ENCODE measurements at places on chromosomes 11 and 22.

- DNase-seq: no peak
These were observed 17.5 kb upstream of the TSPAN18 start for GRCh38 chr11:44709281-44709562.

- no peak for DNase-seq
These were observed 482.8 kb downstream of the TBC1D22A start for GRCh38 chr22:47245286-47245685.

DNA sequence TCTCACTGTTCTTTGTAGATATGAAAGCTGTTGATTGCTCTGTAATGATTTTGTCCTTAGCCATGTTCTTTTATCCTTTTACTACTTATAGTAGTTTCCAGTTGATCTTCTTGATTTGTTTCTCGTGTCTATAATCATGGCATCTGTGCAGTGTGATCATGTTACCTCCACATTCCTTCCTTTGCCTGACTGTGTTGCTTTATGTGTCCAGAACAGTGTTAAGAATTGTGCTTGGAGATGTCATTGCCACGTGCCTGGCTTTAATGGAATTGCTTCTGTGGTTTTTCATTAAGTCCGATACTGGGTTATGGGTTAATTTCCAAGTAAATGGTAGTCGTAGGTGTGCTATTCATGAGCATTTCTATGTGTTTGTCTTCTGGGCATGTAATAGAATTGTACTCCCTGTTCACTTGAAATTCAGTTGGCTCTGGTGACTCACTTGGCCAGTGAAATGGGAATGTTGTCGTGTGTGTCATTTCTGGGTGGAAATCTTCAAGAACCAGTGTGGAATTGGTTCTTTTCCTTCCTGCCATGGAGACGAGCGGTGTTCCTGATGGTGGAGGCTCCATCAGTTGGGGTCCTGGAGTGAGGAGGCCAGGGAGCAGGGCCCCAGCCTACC is 6.8 kb downstream of the GTSE1 start:
- no peak for DNase-seq

DNA sequence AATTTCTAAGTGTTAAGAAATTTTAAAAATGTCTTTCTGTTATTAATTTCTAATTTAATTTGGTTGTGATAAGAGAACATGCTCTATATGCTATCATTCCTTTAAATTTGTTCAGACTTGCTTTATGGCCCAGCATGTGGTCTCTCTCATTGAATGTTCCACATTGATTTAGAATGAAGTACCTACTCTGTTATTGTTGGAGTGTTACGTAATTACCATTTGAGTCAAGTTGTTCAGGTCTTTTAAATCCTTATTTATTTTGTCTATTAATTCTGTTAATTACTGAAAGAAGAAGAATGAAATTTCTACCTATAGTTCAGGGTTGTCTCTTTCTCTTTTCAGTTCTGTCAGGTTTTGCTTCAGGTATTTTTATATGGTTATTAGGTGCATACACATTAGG is 57.0 kb downstream of the PRMT3 start:
- no peak for DNase-seq

DNA sequence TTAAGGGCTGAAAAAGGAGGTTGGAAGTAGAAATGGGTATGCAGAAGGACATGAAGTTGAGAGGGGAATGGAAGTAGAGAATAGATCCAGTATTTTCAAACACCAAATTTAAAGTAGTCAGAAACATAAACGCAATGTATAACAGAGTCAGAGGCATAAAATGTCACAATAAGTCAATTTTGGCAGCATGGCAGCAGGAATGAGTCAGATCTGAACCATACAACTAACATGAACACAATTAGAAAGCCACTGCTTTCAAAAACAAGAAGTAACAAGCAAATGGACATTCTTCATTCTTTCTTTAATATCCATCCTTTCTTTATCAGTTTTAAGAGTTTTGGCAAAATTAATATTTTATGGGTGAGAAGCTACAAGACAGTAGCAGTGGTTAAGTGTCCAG is 2.5 kb downstream of the CHORDC1 start:
- DNase-seq: no peak

GRCh38 chr11:63635762-63636465 is 21.7 kb upstream of the PLAAT3 start:
- DNase-seq: peak; percentile 79

DNA sequence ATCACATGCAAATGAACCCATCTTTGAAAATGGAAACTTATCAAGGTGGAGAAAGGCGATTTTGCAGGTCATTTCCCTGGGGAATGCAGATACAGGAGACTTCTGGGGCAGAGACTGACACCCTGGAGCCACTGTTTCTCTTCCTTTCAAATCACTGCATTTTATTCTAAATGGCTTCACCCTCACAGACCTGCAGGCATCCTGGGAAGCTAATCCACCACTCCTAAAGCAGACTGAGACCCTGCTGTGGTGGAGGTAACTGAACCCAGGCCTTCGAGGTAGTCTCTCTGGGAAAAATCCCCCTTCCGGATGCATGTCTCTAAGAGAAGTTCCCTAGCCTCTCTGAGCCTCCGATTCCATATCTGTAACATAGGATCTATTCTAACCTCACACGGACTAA is 20.9 kb upstream of the CSNK2A3 start:
- no peak for DNase-seq

DNA sequence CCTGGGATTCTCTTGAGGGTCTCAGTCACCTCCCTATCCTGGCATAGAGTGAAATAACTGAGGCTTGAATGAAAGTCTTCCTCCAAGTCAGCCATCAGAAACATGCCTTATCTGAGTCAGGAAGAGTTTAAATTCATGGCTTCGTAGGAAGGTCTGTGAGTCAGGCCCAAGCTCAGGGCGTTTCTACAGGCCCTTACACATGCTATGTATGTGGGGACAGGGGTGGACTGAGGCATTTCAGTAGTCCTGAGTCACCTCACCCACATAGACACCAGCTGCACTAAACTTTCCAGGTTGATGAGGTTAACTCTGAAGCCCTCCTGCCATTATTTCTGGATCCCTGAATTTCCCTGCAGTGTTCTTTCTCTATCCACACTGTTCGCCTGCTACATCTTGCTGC is 134.6 kb upstream of the RCN1 start:
- DNase-seq: no peak

DNA sequence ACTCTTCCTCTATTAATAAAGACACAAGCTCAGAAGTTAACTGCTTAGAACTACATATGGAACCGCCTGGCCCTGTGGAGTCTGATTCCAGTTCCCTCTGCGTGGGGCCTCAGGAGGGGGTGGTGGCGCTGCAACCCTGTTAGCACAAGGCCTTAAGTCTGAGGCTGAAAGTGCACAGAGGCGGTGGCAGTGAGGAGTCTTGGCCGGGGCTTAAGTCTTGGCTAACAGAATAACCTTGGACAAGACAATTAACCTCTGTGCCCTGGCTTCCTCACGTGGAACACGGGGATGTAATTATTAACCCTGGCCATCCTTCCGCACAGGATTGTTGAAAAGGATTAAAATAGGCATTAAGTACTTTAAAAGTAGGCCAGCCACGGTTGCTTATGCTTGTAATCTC is 191.5 kb downstream of the CEP164 start:
- DNase-seq: no peak

DNA sequence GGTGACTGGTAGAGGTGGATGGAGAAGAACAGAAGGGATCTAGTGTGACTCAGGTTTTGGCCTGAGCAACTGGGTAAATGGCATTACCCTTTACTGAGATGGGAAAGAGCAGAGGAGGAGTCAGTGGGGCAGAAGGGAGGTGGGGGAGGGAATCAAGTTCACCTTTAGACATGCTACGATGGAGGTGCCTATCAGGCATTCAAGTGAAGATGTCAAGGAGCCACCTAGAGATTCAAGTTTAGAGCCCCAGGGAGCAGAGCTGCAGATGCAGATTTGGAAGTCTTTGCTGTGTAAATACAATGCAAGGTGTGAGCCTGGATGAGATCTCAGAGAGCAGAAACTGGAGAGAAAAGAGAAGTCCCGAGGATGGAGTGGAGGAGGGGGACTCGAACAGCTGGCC is 979 bp upstream of the MOGAT2 start:
- no peak for DNase-seq

- DNase-seq: no peak
These were observed 593.7 kb downstream of the METTL15 start for GRCh38 chr11:28701760-28702449.

- DNase-seq: no peak
These were observed 71.1 kb downstream of the PRCP start for GRCh38 chr11:82829101-82829500.

GRCh38 chr11:110176366-110177085 is 83.3 kb downstream of the ZC3H12C start:
- DNase-seq: no peak

DNA sequence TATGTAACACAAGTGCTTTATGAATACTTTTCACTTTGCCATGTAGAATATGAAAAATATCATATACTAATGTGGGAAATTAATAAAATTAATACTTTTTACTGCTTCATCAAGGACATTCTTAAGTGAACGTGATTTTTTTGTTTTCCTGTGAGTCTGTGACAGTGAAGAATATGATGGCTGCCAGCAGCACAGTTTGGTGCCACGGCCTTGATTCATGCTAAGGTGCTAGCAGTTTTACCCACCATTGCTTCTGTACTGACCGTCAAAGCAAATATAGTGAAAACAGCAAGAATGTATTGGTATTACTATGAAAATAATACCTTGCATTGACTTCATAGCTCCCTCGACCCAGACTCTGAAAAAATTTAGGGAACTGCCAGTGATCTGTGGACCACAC is 79.7 kb downstream of the APOL5 start:
- DNase-seq: no peak

- no peak for DNase-seq
These were observed 49.3 kb downstream of the BDNF start for GRCh38 chr11:27650988-27651387.

GRCh38 chr22:42929838-42930155 is 72.7 kb upstream of the ARFGAP3 start:
- DNase-seq: no peak

GRCh38 chr22:41957941-41958556 is 6.1 kb downstream of the SMIM45 start:
- no peak for DNase-seq

DNA sequence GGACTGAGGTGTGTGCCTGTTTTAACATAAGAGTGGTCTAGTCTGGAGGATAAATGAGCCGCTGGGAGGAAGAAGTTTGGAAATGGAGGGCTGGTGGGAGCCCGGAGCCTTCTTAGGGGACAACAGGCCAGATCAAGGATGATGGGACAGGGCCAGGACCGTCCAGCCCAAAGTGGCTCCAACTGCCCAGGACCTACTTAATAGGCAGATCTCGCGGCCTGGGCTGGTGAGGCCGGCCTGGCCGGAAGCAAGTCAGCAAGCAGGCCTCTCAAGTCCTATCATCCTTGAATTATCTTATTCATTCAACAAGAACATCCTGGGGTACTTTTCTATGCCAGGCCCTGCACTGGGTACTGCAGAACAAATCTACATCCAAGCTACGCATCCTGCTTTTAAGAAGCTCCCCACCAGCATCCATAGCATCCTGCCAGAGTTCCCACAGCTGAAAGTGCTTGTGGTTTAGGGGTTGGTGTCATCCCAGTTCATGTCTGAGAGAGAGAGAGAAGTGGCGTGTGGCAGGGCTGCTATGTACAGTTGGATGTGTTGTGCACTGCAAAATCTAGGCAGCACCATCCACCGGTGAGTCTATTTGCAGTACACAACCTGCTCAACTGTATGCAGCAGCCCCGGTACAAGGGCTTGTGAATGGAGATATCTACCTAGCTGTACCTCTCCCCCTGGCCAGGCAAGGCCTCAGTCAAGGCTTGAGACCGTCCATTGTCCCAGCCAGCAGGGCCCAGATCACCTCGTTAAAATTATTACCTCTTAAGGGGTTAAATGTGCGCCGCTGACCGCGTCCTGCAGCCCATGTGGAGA is 82.1 kb downstream of the FBLN1 start:
- no peak for DNase-seq

DNA sequence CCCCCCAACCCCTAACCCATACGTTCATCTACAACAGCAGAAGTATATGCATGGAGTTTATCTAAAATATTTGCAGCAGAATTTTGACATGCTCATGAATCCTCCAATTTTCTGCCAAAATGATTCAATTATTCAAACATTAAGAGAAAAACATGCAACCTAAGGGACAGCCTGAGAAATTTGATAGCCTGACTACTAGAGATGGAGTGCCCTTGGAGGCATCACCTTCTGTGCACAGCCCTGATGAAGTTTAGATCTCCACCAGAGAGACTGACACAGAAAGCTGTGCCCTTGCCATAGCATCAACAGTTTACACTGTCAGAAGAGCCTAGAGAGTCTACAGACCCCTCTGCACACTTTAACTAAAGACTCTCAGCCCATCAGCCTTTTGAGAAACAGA is 217.7 kb downstream of the LUZP2 start:
- DNase-seq: no peak

DNA sequence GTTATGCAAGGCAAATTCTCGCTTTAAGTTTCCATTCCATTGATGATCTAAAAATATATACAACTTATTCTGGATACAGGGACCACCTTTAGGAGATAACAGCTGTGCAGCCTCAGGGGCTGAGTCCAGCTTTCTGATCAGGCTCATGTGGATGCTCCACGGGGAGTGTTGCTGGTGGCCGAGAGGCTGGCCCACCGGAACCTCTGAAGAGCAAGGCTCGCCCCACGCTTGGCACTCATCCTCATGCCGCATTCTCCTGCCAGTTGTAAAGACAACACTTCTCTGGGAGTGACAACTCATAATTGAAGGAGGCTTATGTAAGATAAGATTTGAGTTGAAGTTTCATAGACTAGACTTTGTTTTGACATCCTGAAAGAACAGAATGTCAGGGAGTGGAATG is 123.5 kb downstream of the MPPED1 start:
- no peak for DNase-seq

- no peak for DNase-seq
These were observed 17.0 kb downstream of the ARRB1 start for GRCh38 chr11:75334402-75334891.

GRCh38 chr11:115590254-115590653 is 86.0 kb upstream of the CADM1 start:
- no peak for DNase-seq

GRCh38 chr22:37499027-37499707 is 13.0 kb upstream of the MFNG start:
- DNase-seq: no peak

All from sciatic nerve (tissue), 2 donors.